ENCODE measurements at places on chromosomes 11 and 22. TPM values are rescaled to one million over a fixed set of nuclear protein-coding genes. Genes with fewer than 3 reads are reported as not detected.
A peak's percentile ranks its signal among the peaks of the same experiment; 100 is the strongest.

GALNT18 gene
- 5.7 TPM for total RNA-seq

CDC42BPG gene
- 12.3 TPM for total RNA-seq

C22orf15 gene
- total RNA-seq, result 4.9 TPM

IGLL1 gene
- not detected for total RNA-seq

MRGPRE gene
- not detected for total RNA-seq

MARK2 gene
- total RNA-seq, result 56.5 TPM

C11orf65 gene
- total RNA-seq, result 0.22 TPM

DNA sequence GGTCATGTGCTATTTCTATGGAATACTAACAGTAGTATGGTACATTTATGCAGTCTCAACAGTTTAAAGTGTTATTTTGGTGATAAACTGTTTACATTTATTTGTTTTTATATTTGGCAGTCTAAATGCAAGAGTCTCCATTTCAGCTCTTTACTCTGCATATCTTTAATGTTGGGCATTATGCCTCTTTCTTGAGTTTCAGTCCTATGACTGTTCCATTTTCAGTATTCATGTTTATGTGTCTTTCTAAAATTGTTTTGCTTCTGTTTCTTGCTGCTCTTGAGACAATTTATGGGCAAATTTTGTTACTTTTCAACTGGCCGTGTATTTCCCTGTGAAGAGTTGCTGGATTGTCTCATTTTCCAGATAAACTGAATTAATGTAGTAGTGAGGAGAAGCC, 6.6 kb upstream of the RAB30 start:
- H3K4me3 ChIP-seq, result no peak overlapping the region
- no peaks in the 10 kb centered on the region for H3K4me1 ChIP-seq
- H3K36me3 ChIP-seq, result peaks cover 14% of the 10 kb centered on the region
- H3K27me3 ChIP-seq, result no peaks in the 10 kb centered on the region
- no peak overlapping the region for H3K27ac ChIP-seq

DNA sequence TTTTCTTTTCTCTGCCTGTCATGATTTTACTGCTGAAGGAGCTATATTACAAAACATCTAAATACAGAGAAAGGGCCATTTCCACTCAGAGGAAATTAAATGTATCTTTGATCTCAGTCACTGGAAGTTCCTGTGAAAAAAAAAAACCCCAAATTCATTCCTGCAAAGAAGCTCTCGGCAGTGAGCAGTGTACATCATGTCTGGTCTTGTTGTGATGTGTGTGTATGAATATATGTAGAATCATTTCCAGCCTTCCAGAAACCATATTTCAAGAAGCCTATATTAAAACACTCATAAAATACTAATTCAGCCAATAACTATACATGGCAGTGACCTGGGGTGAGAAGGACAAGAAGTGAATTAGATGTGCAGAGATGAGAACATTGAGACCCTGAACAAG, 393.2 kb upstream of the TENM4 start:
- H3K4me1 ChIP-seq, result no peaks in the 10 kb centered on the region
- H3K27ac ChIP-seq, result no peak overlapping the region
- no peak for DNase-seq
- no peaks in the 10 kb centered on the region for H3K36me3 ChIP-seq
- H3K4me3 ChIP-seq, result no peak overlapping the region

- no peak overlapping the region for H3K27ac ChIP-seq
- no peak for DNase-seq
- H3K36me3 ChIP-seq, result peaks cover 17% of the 10 kb centered on the region
- H3K27me3 ChIP-seq, result no peaks in the 10 kb centered on the region
- no peaks in the 10 kb centered on the region for H3K4me1 ChIP-seq
Measured at GRCh38 chr22:42630901-42631602, 9.3 kb downstream of the ATP5MGL start.

- H3K4me3 ChIP-seq, result no peak overlapping the region
- no peak overlapping the region for H3K27ac ChIP-seq
- no peaks in the 10 kb centered on the region for H3K36me3 ChIP-seq
- DNase-seq, result no peak
- H3K27me3 ChIP-seq, result no peaks in the 10 kb centered on the region
- peaks cover 2% of the 10 kb centered on the region for H3K4me1 ChIP-seq
Measured at GRCh38 chr11:113895367-113896155, 9.0 kb upstream of the HTR3B start.

GRCh38 chr11:22444076-22444475, 105.9 kb downstream of the SLC17A6 start:
- no peaks in the 10 kb centered on the region for H3K36me3 ChIP-seq
- no peaks in the 10 kb centered on the region for H3K4me1 ChIP-seq
- H3K4me3 ChIP-seq, result no peak overlapping the region
- no peak for DNase-seq
- H3K27ac ChIP-seq, result no peak overlapping the region

- H3K27me3 ChIP-seq, result no peaks in the 10 kb centered on the region
- H3K36me3 ChIP-seq, result no peaks in the 10 kb centered on the region
- H3K4me3 ChIP-seq, result no peak overlapping the region
- no peak for DNase-seq
- H3K27ac ChIP-seq, result no peak overlapping the region
- no peaks in the 10 kb centered on the region for H3K4me1 ChIP-seq
Measured at GRCh38 chr11:101363706-101364275, 220.0 kb downstream of the TRPC6 start.

- H3K27ac ChIP-seq, result no peak overlapping the region
- no peaks in the 10 kb centered on the region for H3K36me3 ChIP-seq
- DNase-seq, result no peak
- H3K4me3 ChIP-seq, result no peak overlapping the region
- H3K4me1 ChIP-seq, result no peaks in the 10 kb centered on the region
Measured at GRCh38 chr11:29984544-29984943, 32.3 kb downstream of the KCNA4 start.

- H3K4me3 ChIP-seq, result no peak overlapping the region
- no peaks in the 10 kb centered on the region for H3K36me3 ChIP-seq
- no peaks in the 10 kb centered on the region for H3K4me1 ChIP-seq
Measured at GRCh38 chr11:10117709-10118351, 176.2 kb downstream of the SBF2 start.

DNA sequence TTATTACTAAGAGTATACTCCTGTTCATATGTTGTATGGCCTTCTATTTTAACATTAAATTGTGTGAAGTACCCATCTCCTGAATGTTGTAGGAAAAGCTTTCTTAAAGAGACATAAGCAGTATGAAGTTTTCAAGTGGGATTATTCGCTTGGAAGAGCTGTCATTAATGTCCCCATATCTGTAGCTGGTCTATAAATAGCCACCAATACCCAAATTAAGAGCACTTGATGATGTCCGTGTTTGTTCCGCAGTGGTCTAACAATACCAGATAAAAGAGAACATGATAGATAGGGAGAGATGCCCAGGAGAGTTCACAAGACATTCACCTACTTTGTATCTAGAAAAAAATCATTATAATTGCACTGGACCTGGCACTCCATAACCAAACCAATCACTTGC, 527.6 kb downstream of the DLG2 start:
- H3K27me3 ChIP-seq, result no peaks in the 10 kb centered on the region
- H3K27ac ChIP-seq, result no peak overlapping the region
- no peaks in the 10 kb centered on the region for H3K36me3 ChIP-seq
- H3K4me3 ChIP-seq, result no peak overlapping the region

- peaks cover 4% of the 10 kb centered on the region for H3K36me3 ChIP-seq
- H3K27me3 ChIP-seq, result no peaks in the 10 kb centered on the region
- H3K27ac ChIP-seq, result no peak overlapping the region
- DNase-seq, result no peak
- no peaks in the 10 kb centered on the region for H3K4me1 ChIP-seq
Measured at GRCh38 chr11:71430166-71430565, 18.0 kb downstream of the DHCR7 start.

DNA sequence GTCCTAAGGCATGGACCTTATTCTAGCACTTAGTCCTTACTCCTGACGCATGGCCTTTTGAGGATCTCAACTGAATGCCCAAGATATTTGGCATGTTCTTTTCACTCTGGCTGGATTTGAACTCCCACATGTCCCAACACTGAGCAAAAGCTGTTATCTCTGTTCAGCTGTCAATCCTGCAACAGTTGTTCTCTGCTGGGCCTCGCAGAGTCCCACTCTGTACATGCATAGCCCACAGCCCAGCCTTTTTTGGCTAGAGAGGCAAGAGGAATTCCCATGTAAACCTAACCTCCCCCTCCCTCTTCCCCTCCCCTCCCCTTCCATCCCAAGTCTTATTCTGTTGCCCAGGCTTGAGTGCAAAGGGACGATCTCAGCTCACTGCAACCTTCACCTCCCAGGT, 21.8 kb upstream of the DRG1 start:
- H3K27me3 ChIP-seq, result no peaks in the 10 kb centered on the region
- H3K36me3 ChIP-seq, result no peaks in the 10 kb centered on the region
- H3K4me1 ChIP-seq, result no peaks in the 10 kb centered on the region

DNA sequence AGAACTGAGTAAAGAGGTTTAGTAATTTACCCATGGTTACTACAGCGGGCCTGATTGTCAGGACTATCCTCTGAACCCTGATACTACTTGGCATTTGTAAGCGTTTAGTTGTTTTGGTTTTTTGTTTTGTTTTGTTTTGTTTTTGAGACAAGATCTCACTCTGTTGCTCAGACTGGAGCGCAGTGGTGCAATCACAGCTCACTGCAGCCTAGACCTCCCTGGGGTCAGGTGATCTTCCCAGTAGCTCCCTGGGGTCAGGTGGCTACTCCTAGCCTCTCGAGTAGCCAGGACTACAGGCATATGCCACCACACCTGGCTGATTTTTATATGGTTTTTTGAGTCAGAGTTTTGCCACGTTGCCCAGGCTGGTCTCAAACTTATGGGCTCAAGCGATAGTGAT, 118.6 kb downstream of the WNT11 start:
- H3K36me3 ChIP-seq, result no peaks in the 10 kb centered on the region
- no peak overlapping the region for H3K27ac ChIP-seq
- DNase-seq, result no peak
- no peak overlapping the region for H3K4me3 ChIP-seq
- H3K4me1 ChIP-seq, result no peaks in the 10 kb centered on the region

GRCh38 chr11:106608677-106609076, 409.6 kb downstream of the GUCY1A2 start:
- H3K4me3 ChIP-seq, result no peak overlapping the region
- no peaks in the 10 kb centered on the region for H3K36me3 ChIP-seq
- no peaks in the 10 kb centered on the region for H3K4me1 ChIP-seq
- DNase-seq, result no peak
- no peak overlapping the region for H3K27ac ChIP-seq
- H3K27me3 ChIP-seq, result no peaks in the 10 kb centered on the region

DNA sequence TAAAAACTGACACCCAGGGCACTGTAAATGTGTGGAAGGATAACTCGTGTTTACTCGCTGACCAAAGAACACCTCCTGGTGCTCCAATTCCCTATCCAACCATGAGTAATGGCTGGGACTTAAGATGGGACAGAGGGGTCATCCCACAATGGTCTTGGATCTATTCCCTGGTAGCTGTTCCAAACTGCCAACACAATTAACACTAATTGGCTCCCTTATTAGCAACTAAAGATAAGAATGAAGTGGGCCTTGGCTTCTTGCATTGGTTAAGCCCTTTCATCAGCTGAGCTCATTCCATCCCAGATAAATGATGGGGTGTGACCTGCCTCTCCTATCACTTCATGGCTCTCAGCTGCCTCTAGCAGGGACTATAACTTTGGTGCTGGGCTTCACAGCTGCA, 1.5 kb upstream of the SIK3 start:
- H3K27ac ChIP-seq, result no peak overlapping the region
- no peaks in the 10 kb centered on the region for H3K36me3 ChIP-seq
- no peak for DNase-seq
- H3K27me3 ChIP-seq, result no peaks in the 10 kb centered on the region

DNA sequence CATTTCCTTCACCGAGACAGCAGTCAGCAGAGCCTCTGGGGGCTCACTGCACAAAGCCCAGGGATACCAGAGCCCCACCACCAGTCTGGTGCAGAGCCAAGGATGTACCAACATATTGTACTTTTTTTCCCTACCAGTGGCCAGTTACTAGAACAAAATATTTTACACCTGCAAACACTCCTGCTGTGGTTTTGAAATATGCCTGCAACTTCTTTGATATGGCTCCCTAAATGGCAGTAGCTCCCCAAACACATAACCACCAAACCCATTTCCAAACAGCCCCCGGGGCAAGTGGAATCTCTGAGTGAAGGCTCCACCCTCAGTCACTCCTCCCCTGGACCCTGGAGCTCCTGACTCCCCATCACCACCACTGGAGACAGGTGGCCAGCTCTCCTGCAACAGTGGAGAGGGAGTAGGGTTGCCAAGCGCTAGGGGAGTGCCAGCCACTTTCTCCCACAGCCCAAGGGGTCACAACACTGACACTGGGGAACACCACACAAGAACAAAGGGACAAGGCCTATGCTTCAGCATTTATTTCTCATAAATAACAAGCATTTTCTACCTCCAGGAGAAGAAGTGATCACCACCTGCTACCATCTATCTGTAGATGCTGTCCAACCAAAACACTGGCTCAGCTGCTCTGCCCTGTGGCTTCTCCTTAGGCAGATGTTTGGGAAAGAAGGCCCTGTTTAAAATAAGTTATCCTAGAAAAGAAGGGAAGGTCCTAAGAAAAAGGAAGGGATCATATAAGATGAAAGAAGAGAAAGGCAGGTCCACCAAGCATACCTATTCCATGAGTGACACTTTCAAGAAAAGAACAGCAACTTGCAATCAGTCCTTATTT, 15.1 kb downstream of the DGCR2 start:
- H3K36me3 ChIP-seq, result no peaks in the 10 kb centered on the region
- H3K27ac ChIP-seq, result no peak overlapping the region
- DNase-seq, result no peak
- no peak overlapping the region for H3K4me3 ChIP-seq
- H3K4me1 ChIP-seq, result peaks cover 8% of the 10 kb centered on the region

DNA sequence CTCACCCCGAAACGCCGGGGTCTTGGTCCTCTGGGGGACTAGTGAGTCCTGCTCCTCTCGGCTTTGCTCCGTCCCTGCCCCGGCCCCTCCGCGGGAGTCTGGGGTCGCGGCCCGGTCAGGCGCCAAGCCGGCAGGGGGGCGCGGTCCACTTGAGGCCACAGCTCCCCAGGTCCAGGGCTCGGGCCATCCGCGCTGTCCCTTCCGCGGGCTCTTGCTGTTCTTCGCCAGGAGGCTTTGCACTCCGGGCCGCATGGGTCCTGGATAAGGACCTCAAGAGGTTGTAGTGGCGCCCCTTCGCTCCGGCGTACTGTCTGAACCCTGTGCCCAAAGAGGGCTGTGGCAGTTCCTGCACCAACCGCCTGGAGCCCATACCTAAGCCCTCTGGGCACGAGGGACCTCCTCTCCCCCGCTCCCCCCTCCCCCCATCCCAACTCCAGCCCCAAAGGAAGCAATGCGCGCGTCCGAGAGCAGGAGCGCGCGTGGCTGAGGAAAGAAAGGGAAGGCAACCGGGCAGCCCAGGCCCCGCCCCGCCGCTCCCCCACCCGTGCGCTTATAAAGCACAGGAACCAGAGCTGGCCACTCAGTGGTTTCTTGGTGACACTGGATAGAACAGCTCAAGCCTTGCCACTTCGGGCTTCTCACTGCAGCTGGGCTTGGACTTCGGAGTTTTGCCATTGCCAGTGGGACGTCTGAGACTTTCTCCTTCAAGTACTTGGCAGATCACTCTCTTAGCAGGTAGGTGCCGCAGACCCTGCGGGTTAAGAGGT, at the start of gene ADM:
ADM (plus strand) TSS at position 579 of the 767 bp plus-strand sequence. CDS start 628 bp downstream, outside the sequence.
- no peak for DNase-seq
- H3K4me3 ChIP-seq, result peak within 1 kb of the TSS; percentile 70
- H3K27me3 ChIP-seq, result peaks cover 34% of the 10 kb centered on the region
- peaks cover 6% of the 10 kb centered on the region for H3K4me1 ChIP-seq
- peaks cover 15% of the 10 kb centered on the region for H3K36me3 ChIP-seq
- no peak within 1 kb of the TSS for H3K27ac ChIP-seq
